ENCODE measurements at places on chromosomes 7 and 10.

GRCh38 chr10:66627156-66627555, 298.7 kb upstream of the LRRTM3 start:
- DNase-seq = no peak

- no peak for DNase-seq
Observed at GRCh38 chr7:135074096-135074495, 73.8 kb upstream of the TMEM140 start.

DNA sequence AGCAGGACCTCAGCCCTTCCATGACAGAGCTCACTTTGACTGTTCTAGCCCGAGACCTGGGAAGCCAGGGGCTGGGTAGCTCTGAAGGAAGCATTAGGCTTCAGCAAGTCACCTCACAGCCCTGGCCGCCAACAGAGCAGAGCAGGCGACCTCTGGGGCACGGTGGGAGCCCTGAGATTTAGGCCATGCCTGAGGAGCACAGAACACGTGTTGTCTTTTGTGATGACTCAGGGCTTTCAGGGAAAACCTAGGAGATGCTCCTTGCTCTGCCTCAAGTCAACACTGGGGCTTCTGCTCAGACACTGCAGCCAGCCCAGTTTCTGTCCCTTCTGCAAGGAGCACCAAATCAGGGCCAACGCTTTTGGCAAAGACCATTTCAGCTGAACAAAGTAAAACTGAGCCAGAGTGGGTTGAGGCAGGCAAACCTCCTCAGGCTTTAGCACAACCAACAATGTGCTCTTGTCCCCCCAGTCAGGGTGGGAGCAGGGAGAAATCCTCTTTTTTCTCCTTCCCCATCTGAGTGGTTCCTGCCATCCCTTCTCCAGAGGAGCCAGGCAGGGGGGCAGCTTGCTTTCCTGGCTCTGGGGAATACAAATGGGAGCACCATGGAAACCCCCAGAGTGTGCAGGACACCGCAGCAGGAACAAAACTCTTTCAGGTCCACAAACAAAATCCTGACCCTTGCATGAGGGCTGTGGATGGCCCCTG, 14.4 kb downstream of the CAMK2G start:
- no peak for DNase-seq

DNA sequence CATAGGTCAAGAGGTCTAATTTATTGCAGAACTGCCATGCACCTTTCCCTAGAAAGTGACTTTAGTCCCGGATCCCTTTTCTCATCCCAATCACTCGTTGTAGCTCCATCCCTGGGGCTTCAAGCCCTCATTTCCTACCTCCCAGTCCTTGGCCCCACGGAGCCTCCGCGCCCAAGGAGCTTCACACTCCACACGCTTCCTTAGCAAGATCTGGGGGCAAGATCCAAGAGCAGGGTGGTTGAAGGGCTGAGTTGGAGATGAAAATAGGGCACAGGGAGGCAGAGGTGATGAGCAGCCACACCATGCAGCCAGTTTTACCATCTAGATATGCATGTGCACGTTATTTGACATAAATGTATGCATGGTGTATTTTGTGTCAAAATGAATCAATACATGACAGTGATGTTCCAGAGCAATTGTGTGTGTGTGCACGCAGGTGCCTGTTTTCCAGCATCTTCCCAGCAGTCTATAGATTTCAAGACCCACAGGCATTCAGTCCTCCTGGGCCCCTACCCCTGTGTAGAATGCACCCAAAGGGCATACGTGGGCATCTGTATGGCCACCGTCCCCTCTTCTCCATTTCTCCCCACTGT, 6.0 kb upstream of the TRPV6 start:
- DNase-seq = no peak

DNA sequence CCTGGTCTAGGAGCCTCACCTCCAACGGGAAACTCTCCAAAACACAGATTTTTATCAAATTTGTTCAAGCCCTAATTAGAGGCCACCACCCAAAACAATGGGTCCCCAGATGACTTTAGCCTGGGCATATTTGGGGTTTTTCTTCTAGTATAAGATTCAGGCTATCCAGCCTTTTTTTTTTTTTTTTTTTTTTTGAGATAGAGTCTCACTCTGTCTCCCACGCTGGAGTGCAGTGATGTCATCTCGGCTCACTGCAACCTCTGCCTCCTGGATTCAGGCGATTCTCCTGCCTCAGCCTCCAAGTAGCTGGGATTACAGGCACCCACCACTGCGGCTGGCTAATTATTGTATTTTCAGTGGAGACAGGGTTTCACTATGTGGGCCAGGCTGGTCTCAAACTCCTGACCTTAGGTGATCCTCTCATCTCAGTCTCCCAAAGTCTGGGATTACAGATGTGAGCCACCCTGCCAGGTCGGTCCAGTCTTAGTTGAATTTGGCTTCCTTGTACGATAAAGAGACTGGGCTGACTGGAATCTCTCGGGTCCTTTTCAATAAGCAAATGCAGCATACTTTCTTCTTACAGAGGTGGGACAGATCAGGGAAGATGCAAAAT, 91.4 kb upstream of the KLF6 start:
- no peak for DNase-seq

DNA sequence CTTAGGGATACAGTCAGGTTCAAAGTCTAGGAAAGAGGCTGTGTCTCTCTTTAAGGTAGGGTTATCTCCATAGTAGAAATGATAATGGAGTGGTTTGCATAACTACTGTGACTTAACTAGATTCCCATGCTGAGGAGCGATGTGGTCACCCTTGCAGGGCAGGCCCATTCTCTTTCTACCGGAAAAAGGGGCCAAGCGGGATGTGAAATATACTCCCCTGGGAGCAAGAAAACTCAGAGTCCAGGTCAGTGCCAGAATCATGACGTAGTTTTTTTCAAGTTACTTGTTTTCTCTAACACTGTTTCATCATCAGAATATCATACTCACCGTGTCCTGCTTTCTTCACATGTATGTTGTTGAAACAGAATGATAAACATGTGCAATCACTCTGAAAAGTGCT, 649.0 kb upstream of the ANKRD30A start:
- DNase-seq = no peak

DNA sequence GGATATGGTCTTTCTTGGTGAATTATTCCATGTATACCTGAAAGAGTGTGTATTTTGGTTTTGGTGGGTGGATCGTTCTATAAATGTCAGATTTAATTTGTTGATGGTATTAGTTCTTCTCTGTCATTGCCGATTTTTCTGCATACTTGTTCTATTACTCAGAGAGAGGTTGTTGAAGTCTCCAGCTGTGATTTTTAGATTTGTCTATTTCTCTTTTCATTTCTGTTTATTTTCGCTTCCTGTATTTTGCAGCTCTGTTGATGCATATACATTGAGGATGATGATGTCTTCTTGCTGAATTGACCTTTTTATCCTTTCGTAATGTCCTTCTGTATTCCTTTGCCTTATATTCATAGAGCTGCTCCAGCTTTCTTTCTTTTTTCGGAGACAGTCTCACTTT, 12.1 kb upstream of the BHLHA15 start:
- no peak for DNase-seq

GRCh38 chr10:61398366-61399129, 54.6 kb downstream of the TMEM26 start:
- DNase-seq = no peak

DNA sequence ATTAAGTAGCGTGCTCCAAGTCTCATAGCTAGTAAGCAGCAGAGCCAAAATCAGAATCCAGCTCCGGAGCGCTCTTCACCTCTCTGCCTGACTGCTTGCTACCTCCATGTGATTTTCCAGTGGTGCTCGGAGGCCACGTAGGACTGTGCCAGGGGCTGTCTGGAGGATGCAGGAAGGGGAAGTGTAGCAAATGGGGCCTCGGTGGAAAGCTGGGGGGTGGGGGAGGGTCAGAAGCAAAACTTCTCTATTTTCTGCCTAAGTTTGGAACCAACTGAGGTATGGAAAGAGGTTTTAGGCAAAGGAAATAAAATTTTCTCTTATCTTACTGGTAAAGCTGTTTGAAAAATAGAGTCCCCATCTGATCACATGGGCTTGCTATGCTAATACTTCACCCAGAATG, 108.7 kb downstream of the TBXAS1 start:
- no peak for DNase-seq

DNA sequence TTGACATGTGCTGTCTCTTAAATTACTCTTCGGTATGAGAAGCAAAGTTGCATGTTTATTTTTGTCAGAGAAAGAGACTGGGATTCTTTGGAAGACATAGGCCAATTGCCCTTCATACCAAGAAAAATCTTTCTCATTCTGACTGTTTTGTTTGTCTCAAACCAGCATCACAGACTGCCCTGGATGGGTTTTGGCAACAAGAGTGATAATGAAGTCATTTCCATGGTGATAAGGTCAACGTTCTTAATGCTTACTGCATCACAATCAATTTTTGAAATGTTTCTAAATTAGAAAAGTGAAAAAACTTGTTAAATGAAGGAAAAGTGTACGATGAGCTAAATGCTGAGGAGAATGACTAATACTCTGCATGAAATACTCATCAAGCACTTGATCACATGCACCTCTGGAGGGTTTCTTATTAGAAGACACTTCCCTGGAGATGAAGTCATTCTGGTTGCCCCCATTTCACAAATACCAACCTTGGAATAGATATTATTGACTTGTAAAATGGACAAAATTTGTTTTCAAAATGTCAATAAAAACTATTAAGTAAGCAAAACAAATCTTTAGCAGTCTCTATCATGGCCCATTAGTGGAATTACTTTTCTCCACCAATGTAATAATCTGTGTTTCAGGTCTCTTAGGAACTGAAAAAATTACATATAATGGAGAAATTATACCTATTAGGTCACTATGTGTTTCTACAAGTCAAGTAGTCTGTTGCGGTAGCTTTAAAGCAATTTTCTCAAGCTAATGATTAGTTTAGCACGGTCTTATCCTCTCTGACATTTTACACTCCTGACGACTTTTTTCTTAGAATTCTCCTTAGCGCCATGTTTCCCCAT, 19.9 kb upstream of the SEC61G start:
- DNase-seq = no peak

- DNase-seq = no peak
Observed at GRCh38 chr10:78539247-78539766, 505.6 kb downstream of the RPS24 start.

DNA sequence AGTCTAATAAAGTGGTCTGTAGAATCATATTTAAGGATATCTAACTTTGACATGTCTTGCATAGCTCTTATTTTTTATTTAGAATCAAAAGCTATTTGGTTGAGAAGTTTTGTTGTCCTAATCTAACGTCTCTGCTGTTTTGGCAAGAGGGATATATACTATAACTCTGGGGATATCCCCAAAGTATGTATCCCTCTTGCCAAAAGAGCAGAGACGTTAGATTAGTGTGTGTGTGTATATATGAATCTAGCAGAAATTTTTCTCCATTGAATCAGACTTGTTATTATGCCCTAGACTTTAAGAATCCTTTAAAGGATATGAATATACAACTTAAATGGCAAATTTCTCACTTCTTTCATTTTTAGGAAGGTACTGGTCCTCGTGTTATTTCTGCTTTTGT, 9.6 kb downstream of the SMC3 start:
- no peak for DNase-seq

- no peak for DNase-seq
Observed at GRCh38 chr10:62130948-62131347, 137.7 kb downstream of the RTKN2 start.

All from kidney (tissue), 22 donors.